ENCODE measurements at places on chromosomes 3 and 15.

DNA sequence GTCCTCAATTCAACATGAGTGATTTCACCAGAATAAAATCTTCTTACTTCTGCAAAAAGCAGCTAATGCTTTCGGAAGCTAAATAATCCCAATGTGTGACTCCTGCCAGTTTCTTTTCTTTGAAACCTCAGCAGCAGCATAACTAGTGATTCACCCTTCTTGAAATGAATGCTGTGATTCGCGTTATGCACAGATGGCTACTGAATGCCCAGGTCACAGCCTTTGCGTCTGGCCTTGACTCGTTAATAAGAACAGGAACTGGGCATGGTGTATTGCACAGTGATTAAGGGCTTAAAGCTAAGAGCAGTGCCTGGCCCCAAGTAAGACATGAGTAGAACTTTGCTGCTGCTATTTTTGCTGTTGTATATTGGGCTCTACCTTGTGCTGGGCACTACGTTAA is 19.0 kb downstream of the CGNL1 start:
- no peak for DNase-seq

DNA sequence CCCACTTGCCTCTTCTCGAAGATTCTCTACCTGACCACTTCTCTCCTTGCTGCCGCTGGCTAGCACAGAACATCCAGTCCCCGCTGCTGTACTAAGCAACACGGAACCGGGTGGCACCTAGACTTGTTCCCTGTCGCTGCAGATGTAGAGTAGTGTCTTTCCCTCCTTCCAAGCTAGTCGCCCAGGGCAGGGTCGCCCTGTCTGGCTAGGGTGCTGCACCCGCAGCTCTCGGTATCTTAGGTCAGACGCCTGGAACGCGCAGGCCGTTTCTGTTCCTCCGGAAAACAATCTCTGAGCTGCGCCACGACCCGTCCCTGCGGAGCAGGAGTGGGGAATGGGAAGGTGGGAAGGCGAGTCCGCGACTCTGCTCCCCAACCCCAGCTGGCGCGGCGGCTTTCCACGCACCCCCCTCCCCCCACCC is 758 bp upstream of the SNX33 start:
- DNase-seq: no peak

GRCh38 chr3:134965865-134966481 is 170.9 kb downstream of the EPHB1 start:
- no peak for DNase-seq

DNA sequence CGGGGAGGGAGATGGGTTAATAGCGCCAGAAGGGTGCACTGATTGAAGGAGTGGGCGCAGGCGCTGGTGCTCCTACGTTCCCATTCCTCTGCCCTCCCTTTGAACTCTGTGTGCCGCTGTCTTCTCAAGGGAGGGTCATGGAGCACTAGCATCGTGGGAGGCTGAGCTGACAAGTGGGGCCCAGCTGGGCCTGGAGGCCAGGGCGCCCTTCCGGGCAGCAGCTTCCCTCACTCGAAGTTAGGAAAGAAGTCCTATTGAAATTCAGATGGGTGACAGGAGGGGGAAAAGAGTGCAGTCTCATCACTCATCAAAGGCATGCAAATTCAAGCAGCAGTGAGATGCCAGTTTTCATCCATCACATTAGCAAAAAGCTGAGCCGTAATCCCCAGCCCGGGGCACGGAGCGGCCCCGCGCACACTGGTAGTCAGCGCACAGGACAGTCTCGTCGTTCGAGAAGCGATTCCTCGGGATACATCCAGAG is 128.2 kb downstream of the LRRK1 start:
- no peak for DNase-seq

DNA sequence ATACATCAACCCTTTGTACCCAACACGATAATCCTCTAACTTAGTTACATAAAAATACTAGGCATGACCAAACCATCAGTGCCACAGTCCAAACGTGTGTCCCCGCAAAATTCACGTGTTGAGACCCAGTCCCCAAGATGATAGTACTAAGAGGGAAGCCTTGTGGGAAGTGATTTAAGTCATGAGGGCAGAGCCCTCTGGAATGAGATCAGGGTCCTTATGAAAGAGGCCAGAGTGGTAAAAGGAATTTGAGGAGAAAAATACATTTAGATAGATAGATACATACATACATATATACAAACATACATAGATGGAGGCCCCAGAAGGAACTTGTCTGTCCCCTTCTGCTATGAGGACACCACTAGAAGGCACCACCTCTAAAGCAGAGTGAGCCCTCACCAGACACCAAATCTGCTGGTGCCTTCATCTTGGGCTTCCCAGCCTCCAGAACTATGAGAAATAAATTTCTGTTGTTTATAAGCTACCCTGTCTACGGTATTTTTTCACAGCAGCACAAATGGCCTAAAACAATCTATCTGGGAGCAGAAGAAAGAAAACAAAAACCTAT is 8.0 kb downstream of the TBC1D2B start:
- DNase-seq: no peak

DNA sequence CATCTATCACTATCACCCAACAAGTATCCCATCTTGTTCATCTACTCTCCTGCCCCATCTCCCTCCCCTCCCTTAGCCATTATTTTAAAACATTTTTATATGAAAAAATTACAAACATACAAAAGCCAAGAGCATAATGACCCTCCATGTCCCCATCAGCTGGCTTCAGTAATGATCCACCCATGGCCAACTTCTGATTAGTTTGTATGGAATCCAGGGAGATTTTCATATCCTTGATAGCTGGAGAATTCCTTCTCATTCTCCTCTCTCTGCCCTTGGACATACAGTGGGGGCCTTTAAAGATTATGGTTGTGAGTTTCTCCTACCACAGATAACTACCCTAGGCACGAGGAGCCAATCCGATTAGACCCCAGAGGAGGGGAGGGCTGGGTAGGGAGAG is 40.2 kb downstream of the IRAK2 start:
- DNase-seq: no peak

GRCh38 chr3:175956964-175957363 is 1097.8 kb downstream of the NAALADL2 start:
- DNase-seq: no peak

- DNase-seq: no peak
Observed at GRCh38 chr3:34920806-34921205, 718.5 kb upstream of the ARPP21 start.

GRCh38 chr3:71008350-71008935 is 575.1 kb downstream of the FOXP1 start:
- no peak for DNase-seq

GRCh38 chr15:69410248-69410874 is 3.8 kb upstream of the KIF23 start:
- DNase-seq: no peak

GRCh38 chr3:128328546-128329458 is 137.9 kb downstream of the DNAJB8 start:
- DNase-seq: no peak

DNA sequence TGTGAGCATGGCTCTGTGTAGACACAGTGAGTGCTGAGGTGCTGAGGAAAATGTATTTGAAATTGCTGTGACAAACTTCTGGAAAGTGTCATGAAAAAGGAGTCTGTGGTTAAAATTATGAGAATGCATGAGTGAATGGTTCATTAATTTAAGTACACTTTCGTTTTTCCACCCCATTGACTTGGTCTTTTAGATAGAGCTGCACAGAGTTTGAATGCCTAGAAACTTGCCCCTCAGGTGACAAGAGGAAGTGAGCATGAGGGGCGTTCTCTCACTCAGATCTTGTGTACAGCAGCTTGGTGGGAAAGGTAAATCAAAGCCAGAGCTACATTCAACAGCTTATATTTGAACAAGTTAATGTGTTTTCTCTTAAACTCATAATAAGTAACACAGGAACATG is 296.8 kb downstream of the WDR72 start:
- DNase-seq: no peak

DNA sequence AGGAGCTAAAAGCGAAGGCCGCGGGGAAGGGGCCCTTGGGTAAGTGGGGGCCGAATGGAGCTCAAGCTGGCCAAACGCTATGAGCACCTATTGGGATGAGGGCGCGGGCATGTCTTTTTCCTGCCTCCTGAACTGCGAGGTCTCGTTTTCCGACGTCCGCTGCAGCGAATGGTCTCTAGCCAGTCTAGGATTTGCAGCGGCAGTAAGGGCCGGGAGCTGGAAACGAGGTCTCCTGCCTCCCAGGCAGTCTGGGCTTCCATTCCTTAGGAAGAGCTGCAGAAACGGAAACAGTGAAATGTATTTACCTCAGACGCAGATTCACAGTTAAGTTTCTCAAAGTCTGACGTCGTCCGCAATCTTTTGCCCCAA is 517 bp downstream of the TMA7 start:
- DNase-seq: no peak

DNA sequence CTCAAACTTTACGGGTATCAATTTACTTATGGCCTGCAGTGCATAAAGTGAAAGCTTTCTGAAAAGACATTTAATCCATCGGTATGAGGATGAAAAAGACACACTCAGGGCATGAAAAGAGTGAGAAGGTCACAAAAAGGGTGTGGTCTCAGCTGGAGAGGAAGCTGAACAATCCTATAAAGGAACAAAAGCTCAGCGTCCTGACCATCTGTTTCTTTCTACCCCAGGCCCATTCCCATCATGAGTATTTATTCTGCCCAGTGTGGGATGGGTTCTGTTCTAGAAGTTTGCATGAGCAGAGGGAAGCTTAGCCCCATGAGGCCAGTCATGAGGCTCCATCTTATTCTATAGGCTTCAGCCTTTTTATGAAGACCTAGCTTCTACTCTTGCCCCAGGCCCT is 144.6 kb downstream of the LPP start:
- DNase-seq: no peak

- no peak for DNase-seq
Observed at GRCh38 chr3:33372218-33373081, 67.8 kb downstream of the UBP1 start.

DNA sequence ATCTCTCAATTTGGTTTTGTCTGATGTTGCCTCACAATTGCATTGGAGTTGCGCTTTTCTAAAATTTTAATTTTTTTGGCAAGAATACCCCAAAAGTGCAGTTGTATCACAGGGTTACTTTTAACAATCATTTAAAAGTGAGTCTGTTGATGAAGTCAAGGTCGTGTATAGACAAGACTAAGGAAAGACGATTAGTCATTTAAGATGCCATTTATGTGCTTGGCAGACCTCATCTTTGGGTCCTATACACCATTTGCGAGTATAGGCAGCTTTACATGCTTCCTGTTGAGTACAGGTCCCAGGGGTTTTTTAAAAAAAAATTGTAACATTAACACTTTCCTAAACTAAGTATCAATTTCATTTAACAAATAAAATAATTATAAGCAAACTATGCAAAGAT is 12.5 kb downstream of the ARNT2 start:
- DNase-seq: no peak

GRCh38 chr3:162842549-162843216 is 1346.1 kb downstream of the OTOL1 start:
- no peak for DNase-seq

GRCh38 chr3:150583028-150583427 is 20.1 kb upstream of the SELENOT start:
- DNase-seq: no peak

- DNase-seq: no peak
Observed at GRCh38 chr3:27166888-27167287, 202.3 kb downstream of the NEK10 start.

DNA sequence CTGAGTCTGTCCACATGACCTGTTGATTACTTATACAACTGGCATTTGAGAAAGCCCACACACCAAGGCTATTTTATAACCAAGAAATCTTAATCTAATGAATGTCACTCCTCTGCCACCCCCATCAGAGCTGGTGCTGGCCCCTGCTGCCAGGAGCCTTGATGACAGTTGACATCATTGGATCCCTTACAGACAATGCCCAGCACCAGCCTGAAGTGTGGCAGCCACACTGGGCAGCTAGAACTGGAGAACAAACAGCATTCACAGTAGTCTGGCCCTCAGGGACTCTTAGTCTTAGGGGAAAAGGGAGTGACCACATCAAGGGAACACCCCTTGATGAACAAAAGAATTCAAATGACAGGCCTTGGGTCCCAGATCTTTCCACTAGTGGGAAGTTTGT is 840.6 kb downstream of the EPHA3 start:
- no peak for DNase-seq

GRCh38 chr3:27606537-27606936 is 115.6 kb downstream of the EOMES start:
- DNase-seq: no peak

DNA sequence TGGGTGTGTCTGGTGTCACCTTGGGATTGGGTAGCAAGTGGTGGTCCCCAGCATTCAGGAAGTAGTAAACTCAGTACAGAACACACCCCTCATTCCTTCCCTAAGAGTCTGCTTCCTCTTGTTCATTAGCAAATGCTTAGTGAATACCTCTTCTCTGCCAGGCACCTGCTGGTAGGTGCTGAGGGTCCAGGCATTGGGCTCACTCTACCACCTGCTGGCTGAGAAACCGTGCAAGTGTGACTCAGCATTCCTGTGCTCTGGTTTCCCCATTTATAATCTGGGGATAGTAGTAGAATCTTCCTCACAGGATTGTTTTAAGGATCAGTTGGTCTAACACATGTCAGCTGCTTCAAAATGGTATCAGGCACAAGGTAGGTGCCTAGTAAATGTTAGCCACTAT is 4.8 kb downstream of the SHF start:
- DNase-seq: no peak

DNA sequence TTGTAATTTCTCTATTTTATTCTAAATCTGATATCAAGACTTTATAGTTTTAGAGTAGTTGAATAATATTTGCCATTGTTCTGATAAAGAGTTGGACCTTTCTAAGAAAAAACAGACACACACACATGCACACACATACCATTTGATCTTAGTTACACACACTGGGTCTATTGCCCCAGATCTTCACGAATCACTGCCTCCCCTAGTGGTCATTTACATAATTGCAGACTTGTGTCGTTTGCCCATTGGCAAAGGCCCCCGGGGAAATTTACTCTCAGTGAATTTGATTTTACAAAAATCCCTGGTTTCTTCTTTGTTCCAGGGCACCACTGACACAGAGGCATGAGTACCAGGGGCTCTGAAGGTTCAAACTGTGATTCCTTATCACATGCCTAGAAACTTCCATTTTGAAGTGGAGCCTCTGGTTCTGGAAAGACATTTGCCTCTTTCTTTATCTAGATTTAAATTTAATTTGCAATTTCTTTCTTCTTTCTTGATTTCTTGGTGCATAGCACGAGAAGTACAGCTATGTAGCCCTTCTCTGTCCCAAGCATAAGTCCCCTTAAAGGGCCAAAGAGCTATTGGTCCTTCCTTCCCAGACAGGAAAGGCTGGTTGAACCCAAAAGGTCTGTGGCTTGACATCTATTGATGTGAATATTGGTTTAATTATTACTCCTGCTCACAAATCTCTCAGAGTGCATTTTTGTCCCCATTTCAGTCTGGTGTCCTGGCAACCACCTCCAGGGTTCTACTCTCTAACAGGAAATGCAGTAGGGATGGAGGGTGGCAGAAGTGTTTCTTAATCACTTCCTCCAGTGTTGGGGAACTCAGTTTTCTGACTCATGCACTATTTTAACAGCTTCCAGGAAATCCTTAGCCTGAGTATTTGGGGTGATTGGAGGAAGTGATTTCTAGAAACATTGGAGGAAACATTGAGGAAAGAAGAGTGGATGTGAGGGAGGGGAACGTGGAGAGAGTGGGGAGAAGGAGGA is 32.4 kb upstream of the SLC6A11 start:
- no peak for DNase-seq

DNA sequence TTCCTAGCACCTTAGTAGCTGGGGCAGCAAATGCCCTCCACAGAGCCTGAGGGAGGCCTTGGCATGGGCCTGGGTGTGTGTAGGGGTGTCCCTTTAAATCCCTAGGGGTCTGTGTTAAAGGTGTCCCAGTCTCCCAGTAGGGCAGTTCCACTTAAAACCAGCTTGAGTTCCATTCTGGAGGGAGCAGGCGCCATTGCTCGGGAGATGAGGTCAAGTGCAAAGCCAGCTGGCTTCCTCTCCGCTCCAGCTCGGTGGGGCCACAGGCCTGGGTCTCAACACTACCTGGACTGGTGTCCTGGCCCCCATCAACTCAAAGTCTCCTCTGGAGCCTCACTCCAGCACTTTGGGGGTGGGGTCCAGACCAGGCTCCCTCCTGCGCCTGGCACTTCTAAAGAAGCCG is 25.2 kb downstream of the FEM1B start:
- no peak for DNase-seq

All from NCI-H2081 treated with DMSO at 0.1 percent for 48 hours (cell line).